ENCODE measurements at places on chromosomes 7 and 10. TPM values are rescaled to one million over a fixed set of nuclear protein-coding genes. Genes with fewer than 3 reads are reported as not detected.

Gene EGFR
- total RNA-seq = 28.7 TPM

Gene GPR85
- total RNA-seq = 0.15 TPM

Gene TEX36
- 0.10 TPM for total RNA-seq

Gene AGR3
- not detected for total RNA-seq

Gene RBP3
- total RNA-seq = not detected

Gene NEUROG3
- total RNA-seq = not detected

Gene MPP7
- 0.94 TPM for total RNA-seq

Gene MSMB
- total RNA-seq = not detected

Gene GPR26
- total RNA-seq = not detected

Gene SLIT1
- total RNA-seq = not detected

Gene TRIM50
- not detected for total RNA-seq

Gene AUTS2
- 1.9 TPM for total RNA-seq

Gene RFC2
- total RNA-seq = 72.9 TPM

All from M059J (cell line).